ENCODE measurements at places on chromosomes 1 and 21.

DNA sequence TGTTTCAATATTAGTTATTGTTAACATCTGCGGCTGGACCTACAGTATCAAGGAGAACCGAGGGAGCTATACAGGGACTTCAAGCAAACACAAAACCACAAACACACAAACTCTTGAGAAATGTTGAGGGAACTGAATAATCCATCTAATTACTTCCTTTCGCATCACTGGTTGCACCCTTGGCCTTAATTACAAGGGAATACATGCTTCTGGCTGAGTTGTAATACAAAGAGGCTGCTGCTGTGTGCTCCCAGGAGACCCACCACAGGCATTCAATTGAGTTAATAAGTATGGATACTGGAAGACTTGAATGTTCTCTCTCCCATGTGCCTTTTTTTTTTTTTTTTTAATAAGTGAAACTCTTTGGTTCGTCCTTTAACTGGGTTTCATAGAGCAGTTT is 16.8 kb upstream of the SMYD2 start:
- DNase-seq = no peak

- no peak for DNase-seq
Observed at GRCh38 chr1:178101654-178102053, 7.8 kb downstream of the RASAL2 start.

GRCh38 chr1:32861904-32862695 is 8.6 kb downstream of the FNDC5 start:
- DNase-seq = no peak

DNA sequence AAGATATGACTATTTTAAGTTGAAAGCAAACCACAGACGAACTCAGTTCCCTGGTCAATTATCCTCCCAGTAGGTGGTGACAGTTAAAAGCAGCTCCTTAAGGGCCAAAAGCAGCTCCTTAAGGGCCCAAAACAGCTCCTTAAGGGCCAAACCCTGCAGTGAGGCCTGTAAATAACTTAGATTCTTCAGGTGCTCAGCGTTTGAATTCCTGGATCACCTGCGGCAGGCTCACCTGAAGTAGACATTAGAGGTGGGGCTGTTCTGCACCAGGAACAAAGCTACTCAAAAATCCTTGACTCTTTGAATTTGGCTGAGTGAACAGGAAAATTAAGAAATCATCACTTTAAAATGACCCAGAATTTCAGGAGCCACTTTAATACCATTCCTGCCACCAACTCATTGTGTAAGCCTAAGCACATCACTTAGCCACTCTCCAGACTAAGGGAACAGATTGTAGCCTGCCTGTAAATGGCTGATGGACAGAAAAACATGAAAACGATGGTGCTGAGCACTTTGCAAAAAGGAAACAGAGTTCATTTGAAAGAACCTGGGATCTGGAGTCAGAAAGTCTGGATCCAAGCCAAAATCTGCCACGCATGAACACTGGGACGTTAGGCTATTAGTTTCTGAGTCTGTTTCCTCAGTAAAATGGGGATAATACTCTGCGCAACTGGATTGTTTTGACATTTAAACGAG is 126.9 kb downstream of the LRIG2 start:
- DNase-seq = no peak

DNA sequence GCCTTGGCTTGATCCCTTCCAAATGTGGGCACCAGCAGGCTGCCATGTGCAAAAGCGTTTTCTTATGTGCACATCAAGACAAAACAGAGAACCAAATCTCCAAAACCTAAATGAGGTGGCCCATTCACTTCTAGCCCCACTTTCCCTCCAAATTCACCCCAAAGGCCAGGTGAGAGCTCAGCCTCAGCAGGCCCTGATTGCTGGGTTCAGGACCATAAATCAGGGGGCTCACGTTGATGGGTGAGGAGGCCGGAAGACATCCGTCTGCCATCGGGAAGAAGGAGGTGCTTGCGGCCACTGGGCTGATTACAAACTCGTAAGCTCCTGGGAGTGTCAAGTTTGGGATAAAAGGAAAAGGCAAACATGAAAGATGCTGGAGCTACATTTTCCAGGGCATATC is 86.7 kb upstream of the CLDN14 start:
- no peak for DNase-seq

- no peak for DNase-seq
Observed at GRCh38 chr1:229409616-229410369, 24.1 kb downstream of the ACTA1 start.

DNA sequence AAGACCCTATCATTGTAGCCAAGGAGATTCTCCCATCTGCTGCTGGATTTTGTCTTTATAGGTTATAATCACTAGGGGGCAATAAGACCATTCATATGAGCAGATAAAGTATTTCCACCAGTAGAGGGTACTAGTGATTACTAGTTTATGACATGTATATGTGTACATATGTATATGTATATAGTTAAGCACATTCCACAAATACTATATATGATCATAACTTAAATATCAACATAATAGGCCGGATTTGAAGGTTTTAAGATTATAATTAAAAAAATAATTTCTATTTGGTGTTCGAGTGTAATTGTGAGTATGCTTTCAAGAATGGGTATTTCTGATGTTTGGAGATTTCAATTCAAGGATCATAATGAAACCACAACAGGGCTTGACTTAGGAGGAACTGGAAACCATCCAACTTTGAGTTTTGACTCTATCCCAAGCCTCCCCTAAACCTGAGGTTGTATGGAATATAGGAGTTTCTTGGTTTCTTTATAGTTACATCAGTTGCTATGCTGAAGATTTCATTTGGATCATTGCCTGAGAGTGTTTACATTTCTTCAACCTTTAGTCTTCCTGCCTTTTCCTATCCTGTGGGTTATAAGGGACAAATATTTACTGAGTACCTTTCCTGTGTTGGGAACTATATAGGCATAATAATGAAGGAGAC is 16.9 kb downstream of the TCEANC2 start:
- no peak for DNase-seq

GRCh38 chr21:15444118-15444960 is 285.4 kb upstream of the USP25 start:
- DNase-seq = no peak

GRCh38 chr1:115545791-115546733 is 95.7 kb upstream of the VANGL1 start:
- DNase-seq = no peak

DNA sequence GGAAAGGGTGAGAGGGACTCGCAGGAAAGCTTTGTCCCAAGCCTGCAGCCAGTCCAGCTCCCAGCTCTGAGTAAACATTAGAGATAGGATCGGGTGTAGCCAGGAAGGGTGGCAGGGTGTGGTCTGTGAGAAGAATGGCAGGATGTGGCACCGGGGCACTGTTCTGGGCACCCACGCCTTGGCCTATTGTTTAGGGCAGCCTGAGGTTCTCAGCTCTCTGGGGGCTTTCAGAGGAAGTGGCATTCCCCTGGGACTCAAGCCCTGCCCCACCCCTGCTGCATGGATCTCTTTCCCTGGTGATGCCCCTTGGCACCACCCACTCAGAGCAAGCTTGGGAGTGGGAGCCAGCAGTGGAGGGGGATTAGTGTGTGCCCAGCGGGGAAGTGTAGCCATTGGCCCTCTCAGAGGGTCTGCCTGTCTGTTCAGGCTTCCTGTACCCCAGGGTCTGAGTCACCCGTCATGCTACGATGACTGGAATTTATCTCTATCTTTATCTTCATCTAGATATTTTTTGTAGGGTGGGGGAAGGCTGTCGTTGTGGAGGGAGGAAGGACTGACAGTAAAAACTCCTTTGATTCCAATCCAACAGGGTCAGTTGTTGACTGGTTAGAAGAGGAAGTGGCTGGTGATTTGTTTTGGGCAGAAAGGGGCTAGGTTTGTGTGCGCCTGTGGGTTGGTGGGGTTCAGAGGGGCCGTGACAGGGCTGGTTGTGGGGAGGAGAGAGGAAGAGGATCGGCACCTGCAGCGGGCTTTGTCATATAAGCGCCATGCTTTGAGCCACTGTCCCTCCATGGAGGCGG is 31.6 kb downstream of the SOX13 start:
- DNase-seq = no peak

- DNase-seq = no peak
Observed at GRCh38 chr1:14674030-14674429, 75.5 kb downstream of the KAZN start.

GRCh38 chr1:34780528-34780927 is 486 bp upstream of the GJB3 start:
- DNase-seq = no peak

DNA sequence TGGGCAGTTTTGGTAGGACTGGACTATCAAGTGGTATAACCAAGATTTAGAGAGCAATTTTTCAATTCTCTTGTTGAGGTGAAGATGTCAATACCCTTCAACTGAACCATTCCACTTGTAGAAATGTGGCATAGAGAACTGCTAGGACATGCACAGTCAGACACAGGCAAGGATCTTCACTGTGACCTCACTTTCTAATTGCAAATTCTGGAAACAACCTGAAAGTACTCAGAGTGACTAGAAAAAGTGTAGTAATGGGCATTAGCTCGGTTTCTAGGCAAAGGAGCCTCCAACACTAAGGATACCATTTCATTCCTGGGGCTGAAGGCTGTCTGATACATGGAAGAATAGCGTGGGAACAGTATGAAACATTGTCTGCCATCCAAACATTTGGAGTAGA is 433.0 kb upstream of the RUNX1 start:
- no peak for DNase-seq

- DNase-seq = no peak
Observed at GRCh38 chr1:6207075-6207885, 1.4 kb downstream of the RNF207 start.

DNA sequence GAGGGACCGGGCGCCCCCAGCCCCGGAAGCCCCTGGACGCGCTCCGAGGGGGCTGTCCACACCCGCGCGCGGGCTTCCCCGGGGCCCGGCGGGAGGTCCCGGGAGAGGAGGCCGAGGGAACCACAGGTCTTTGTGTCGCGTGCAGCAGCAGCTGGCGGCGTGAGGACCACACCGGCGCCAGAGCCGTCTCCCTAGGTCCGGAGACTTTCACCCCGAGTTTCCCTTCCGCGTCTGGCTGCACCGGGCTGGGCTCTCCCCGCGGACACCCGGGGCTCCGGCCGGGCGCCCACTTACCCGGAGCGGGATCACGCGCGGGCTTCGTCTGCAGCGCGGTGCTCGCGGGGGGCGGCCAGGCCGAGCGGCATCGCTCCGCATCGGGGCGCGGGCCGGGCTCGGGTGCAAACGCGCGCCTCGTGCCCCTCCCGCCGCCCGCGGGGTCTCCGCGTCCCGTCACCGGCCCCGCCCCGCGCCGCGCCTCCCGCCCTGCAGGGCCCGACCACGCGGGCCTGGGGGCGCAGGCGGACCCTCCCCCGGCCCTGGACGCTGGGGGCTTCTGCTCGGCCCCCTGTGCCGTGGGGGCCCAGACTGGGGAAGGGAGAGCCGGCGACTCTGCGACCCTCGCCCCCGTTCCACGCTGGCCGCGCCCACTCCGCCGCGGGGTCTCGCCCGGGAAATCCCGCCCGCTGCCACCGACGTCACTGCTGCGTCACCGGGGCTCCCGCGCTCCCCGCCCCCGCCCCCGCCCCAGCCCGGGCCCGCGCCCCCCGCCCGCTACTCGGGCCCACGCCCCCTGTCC is at the start of gene GNG4:
GNG4 (minus strand) TSS at position 417 of the 796 bp plus-strand sequence. CDS start 65,946 bp downstream, outside the sequence.
- no peak for DNase-seq

- DNase-seq = no peak
Observed at GRCh38 chr1:64515427-64515826, 45.5 kb downstream of the CACHD1 start.

DNA sequence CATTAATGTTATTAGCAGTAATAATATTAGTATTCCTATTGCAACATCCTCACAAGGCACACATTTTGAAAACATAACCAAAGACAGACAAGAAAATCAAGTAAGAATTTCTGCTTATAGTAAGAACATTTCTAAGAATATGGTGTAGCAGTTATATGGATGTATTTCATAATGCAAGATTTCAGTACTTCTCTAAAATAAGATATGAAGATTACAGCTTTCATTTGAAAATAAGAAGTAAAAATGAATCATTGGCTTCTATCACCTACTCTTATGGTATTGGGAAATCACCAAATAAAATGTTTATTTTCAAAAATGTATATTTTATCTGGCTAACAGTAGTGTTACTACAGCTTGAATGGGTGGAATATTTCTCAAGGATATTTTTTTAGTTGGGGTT is 103.8 kb upstream of the USP25 start:
- no peak for DNase-seq

DNA sequence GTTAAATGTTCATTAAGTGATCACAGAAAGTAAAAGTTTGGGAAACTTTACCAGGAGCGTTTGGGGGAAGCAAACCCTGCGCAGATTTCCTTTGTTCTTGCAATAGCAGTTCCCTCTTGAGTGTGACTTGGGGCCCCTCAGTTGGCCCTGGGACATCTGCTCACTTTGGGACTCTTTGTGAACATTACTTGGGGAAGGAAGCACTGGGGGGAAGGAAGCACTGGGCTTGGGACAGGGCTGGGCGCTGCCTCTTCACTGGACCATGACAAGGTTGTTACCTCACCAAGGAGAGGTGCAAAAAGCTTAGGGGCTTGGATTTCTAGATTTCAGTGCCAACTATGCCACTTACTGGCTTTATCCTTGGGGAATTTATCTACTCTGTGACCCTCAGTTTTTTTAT is 63.5 kb downstream of the ETS2 start:
- DNase-seq = no peak

DNA sequence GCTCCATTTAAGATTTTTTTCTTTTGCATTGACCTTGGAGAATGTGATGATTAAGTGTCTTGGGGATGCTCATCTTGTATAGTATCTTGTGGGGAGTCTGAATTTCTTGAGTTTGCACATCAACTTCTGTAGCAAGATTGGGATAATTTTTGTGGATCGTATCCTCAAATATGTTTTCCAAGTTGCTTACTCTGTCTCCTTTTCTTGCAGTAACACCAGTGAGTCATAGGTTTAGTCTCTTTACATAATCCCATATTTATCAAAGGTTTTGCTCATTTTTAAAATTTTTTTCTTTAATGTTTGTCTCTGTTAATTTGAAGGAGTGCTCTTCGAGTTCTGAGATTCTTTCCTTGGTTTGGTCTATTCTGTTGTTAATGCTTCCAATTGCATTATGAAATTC is 41.7 kb upstream of the ANGPTL1 start:
- DNase-seq = no peak

- DNase-seq = no peak
Observed at GRCh38 chr1:8745346-8745745, 72.1 kb downstream of the RERE start.

Measured in stimulated activated CD8-positive, alpha-beta memory T cell treated with anti-CD3 and anti-CD28 coated beads, Interleukin-7, amount 100 ng/mL, for 24 hours (primary cell).